ENCODE measurements at places on chromosomes 12 and 14. TPM values are rescaled to one million over a fixed set of nuclear protein-coding genes. Genes with fewer than 3 reads are reported as not detected.
A peak's percentile ranks its signal among the peaks of the same experiment; 100 is the strongest.

DNA sequence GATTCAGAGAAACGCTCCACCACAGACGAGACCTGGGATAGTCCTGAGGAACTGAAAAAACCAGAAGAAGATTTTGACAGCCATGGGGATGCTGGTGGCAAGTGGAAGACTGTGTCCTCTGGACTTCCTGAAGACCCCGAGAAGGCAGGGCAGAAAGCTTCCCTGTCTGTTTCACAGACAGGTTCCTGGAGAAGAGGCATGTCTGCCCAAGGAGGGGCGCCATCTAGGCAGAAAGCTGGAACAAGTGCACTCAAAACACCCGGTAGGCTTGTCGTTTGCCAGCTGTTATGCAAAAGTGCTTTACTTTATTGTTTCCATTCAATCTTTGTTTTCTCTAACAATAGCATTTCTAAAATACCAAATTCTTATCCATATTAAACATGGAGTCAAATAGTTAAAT, 287.3 kb downstream of the NAV3 start:
- no peak for DNase-seq

DNA sequence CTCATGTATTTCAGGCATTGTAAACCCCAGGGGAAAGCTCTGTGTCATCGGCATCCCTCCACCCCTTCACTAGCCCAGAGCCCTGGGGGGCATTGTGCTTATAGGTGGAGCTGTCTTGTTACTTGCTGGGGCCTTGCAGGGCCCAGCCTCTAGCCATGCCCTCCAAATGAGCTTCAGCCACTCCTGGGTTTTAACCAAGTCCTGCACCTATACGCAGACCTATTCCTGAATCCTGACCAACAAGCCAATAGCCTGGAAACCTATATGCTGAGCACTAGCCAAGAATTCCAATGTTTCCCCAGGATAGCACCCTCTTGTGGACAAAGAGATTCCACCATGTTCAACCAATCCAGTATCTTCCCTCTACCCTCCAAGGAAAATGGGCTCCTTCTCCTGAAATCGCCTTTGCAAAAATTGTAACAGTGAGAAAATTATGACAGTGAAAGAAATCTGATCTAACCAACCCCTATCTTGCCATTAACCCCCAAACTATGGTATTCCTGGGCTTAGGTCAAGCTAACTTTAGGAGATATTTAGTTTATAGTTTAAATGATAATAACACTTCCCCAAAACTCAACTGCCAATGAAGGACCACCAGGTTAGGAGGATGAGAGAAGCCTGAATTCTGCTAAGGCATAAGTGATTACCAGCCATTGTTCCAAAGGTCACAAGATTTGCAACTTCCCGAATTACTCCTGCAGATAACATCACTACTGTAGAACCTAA, 55.5 kb downstream of the TTC7B start:
- DNase-seq = peak; percentile 64

DNA sequence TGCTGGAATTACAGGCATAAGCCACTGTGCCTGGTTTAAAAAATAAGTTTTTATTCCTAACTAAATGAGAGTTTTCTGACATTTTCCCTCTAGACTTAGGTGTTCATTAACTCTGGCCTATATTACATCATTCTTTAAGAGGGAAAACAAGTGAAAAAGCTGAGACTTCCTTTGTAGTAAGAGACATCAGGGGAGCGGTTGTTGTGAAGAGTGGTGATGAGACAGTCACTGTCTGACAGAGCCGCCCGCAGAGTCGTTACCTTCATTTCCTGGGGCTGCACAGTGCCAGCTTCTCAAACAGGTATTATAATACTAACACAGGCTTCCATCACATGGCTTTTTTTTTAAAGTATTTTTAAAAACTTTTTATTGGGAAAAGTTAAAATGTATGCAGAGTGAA, 19.7 kb upstream of the TDRD9 start:
- no peak for DNase-seq

GRCh38 chr12:94736004-94736403, 85.6 kb upstream of the TMCC3 start:
- no peak for DNase-seq

- DNase-seq = no peak
These were observed 196.3 kb downstream of the PPM1H start for GRCh38 chr12:62738616-62739015.

DNA sequence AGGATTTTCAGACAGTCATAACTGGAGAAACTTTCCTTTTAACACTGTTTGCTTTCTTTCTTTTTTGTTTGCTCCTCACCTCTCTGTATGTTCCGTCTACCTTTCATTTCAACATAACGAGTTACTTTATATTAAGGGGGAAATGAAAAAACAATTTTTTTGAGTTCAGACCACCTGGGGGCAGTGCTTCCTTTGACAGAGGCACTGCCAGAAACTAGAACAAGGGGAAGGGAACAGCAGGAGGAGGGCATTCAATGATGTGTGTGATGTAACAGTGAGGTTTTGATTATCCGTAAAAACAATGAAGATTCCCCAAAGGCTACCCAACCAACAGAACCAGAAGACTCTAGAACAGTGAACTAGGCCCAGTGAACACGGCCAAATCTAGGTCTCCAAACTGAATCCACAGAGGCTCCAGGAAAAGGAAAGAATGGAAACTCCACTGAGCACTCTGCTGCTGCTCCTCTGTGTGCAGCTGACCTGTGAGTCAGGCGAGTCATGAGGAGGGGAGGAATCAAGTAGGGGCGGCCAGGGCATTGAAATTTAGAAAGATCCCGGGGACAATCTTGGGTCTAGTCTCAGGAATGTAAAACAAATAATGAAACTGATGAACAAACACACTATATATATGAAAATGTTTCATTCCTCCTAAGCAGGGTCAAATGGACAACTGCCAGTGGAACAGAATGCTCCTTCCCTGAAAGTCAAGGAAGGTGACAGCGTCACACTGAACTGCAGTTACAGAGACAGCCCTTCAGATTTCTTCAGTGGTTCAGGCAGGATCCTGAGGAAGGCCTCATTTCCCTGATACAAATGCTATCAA, 323.5 kb downstream of the DAD1 start:
- DNase-seq = peak; percentile 56

DNA sequence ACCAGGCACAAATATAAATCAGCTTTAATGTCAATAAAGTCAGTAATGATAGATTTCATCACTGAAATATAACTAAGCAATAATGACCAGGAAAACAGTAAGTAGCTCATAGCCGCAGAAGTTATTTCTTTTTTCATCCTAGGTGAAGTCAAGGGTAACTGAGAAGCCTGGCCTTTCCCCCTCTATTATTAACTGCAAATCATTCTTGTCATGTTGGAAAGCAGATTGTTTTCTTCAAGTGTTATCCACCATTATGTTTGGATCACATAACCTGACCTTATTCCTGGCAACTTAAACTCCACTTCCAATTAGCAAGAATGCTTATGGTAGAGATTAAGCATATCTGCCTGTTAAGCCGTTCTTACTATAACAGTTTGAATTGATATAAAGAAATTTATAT, 603.4 kb upstream of the FOXG1 start:
- no peak for DNase-seq

DNA sequence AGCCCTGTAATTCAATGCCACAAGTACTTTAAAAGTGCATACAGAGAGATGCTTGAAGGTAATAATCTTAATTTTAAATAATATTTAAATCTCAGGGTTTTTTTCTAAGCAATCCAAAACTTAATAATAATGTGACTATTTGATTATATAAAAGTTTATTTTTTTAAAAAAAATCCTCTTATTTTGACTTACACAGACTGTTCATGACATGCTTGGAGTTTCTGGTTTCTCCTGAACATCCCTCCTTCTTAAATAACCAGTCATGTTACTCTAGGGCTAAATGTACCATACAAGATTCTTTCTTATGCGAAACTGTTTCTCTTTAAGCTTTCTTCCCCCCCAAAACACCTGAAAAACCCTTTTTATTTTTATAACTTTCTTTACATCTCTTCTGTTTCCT, 58.2 kb upstream of the SLC2A13 start:
- no peak for DNase-seq

DNA sequence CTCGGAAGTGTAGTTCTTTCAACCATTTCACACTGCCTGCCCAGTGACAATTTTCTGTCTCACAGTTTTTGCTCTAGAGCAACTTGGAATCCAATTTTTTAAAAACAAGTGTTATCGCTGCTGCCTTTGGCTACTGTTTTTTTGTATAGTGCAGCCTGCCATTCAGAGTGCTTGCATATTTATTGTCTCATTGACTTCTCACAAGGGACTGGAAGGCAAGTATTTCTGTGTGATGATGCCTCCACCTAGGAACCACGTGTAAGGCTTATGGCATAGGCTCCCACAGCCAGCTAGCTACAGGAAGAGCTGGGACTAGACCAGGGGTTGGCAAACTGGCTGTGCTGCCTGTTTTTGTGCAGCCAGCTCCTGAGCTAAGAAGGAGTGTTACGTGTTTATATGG, 903 bp downstream of the PARPBP start:
- DNase-seq = peak; percentile 57

SERPINA9 gene
- not detected for total RNA-seq

IL26 gene
- not detected for total RNA-seq

SLC2A13 gene
- 3.2 TPM for total RNA-seq

SLIRP gene
- total RNA-seq = 904 TPM

ANKRD52 gene
- 19.1 TPM for total RNA-seq

PGF gene
- total RNA-seq = 0.26 TPM

NTS gene
- not detected for total RNA-seq

Data from PC-3 (cell line).